ENCODE measurements at places on chromosomes 1 and 21.

DNA sequence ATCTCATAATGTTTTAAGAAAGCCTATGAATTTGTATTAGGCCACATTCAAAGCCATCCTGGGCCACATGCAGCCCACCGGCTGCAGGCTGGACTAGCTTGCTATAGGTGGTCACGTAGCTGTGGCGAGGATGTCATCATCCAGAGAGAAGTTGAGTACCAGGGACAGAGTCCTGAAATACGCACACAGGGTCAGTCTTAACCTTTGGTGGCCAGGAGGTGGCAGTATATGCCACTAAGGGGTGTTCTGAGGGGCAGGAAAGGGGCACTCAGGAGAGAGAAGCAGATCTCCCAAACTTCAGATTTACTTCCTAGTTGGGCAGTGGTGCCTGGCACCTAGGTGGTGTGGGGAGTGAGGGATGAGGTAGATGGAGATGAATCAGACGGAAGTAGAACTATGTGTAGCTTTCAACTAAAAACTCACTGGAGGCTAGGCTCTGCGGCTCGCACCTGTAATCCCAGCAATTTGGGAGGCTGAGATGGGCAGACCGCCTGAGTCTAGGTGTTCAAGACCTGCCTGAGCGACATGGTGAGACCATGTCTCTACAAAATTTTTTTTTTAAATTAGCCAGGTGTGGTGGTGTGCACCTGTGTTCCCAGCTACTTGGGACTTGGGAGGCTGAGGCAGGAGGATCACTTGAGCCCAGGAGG, 16.3 kb upstream of the CDK18 start:
- DNase-seq: peak; percentile 66

DNA sequence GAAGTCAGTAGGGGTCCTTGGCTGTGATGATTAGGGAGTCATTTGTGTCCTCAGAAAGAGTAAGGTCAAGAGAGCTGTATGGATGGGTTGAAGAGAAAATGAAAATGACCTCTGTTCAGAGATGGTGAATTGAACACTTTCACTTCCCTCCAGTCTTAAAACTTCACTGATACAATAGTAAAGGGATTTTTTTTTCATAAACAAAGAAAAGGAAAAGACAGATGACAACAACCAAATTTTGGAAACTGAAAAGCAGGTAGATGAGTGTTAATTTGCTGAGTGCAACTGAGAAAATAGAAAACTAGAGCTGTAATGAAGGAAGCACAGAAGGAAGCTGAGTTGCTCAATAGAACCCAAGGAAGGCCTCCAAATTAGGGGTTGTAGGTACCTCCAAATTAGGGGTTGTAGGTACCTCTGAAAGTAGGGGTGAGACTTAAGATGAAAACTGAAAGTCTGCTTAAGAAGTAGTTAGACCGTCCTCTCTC, 14.8 kb upstream of the S1PR1 start:
- no peak for DNase-seq

- no peak for DNase-seq
Measured at GRCh38 chr1:230487773-230488428, 61.8 kb upstream of the PGBD5 start.

- no peak for DNase-seq
Measured at GRCh38 chr1:13228343-13228781, 2.4 kb upstream of the PRAMEF18 start.
